Osteoblast (primary cell): ENCODE measurements at places on chromosomes 12 and 14.

DNA sequence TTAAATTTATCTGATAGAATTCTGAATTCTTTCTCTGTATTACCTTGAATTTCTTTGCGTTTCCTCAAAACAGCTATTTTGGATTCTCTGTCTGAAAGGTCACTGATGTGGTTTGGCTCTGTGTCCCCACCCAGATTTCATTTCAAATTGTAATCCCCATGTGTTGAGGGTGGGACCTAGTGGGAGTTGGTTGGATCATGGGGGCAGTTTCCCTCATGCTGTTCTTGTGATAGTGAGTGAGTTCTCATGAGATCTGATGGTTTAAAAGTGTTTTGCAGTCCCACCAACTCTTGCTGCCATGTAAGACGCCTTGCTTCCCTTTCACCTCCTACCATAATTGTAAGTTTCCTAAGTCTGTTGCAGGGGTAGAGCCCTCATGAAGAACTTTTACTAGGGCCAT, 34.1 kb upstream of the OR6J1 start:
- DNase-seq: no peak

GRCh38 chr14:91879196-91879595, 11.9 kb upstream of the TC2N start:
- DNase-seq: no peak

GRCh38 chr12:122995503-122996187, 15.2 kb downstream of the ARL6IP4 start:
- peak; percentile 73 for DNase-seq

GRCh38 chr12:54579696-54580333, 8.6 kb downstream of the PPP1R1A start:
- DNase-seq: peak; percentile 96

GRCh38 chr14:105858676-105859025, 332.3 kb downstream of the TMEM121 start:
- no peak for DNase-seq

DNA sequence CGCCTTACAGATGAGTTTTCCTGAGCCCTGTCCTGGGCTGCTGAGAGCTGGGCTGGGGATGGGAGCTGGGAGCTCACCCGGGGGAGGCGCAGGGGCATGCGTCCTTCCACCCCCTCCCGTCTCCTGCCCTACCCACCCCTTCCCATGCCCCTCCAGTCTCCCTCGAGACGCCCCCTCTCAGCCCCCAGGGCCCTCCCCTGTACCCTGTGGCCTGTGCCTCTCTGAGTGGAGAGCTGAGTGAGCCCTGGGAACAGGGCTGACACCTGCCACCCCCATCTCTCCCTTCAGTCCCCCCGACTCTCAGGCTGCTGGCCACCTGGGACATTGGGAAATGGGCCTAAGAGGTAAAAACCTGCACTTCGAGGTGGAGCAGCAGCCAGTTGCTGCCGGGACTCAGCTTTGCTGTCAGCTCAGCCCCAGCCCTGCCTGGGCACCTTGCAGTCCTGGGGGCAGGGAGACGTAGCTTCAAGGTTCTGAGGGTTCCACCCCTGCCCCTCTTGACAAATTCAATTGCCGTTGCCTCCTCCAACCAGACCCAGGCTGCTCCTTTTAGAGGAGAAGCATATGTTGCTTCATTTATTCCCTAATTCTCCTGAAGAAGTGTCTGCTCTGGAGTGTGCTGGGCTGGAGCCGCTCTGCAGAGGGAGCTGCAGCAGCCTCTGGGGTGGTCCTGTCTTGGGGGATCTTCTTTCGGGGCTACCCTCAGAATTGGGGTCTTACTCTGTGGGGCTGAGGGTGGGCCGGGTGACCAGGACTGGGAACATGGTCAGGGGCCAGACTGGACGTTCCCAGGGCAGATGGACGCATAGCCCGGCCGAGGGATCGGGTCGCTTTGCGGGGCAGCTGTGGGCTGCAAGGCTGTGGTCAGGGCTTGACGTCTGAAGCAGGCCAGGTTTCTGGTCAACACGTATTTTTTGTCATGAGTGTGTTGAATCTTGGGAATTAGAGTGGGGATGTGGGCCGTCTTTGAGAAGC, 141.4 kb downstream of the ADGRD1 start:
- peak; percentile 60 for DNase-seq

DNA sequence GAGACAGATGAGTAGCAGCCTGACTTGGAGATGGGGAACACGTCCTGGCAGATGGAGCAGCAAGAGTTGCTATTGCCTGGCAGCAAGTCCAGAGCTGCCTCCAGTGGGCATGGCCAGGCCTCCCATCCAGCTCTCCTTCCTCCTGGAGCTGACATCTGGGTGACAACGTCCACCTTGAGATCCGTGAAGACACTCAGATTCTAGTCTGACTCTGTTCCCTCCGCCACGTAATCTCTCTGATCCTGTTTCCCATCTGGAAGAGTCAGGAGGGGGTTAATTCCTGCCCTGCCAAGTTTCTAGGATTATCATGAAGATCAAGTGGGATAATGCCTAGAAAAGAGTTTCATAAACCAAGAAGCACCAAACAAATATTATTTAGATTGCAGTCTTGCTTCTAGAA, 65.3 kb upstream of the FAM181A start:
- DNase-seq: no peak

GRCh38 chr14:39090548-39091111, 12.4 kb downstream of the SEC23A start:
- no peak for DNase-seq

- no peak for DNase-seq
These were observed 89.3 kb downstream of the GARIN6 start for GRCh38 chr12:99736760-99737269.

DNA sequence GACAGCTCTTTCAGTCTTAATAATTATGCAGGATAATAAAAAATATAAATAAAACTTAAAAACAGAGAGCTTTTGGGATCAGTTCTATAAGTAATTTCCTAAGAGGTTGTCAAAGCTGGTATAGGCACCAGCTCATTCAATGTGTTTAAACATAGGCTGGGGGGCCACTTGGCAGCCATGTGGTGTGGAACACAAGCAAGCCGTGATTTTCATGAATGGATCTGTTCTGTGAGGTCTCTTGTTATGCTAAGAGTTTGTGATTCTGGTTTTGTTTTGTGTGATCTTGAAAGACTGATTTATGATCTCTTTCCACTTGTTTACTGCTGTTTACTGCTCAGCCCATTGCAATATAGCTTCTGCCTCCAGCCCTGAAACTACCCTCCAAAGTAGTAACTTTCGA, 240.9 kb downstream of the FBXL14 start:
- DNase-seq: no peak

DNA sequence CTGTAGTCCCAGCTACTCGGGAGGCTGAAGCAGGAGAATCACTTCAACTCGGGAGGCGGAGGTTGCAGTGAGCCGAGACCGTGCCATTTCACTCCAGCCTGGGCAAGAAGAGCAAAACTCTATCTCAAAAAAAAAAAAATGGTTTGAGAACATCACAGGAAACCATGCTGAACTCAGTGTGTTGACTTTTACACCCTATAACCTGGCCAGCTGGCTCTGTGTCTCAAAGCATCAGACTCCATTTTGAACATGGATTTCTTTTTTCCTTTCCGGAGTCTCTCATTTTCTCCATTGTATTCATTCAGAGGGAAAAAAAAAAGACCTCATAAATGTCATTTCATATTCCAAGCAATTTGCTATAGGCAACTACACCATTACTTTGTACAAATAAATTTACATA, 63.2 kb upstream of the FOXN3 start:
- DNase-seq: no peak

GRCh38 chr12:64735442-64735841, 23.8 kb downstream of the GNS start:
- DNase-seq: no peak

GRCh38 chr12:17028348-17028747, 422.4 kb upstream of the LMO3 start:
- DNase-seq: no peak

- DNase-seq: no peak
These were observed 4.6 kb downstream of the OVCH1 start for GRCh38 chr12:29492891-29493290.

DNA sequence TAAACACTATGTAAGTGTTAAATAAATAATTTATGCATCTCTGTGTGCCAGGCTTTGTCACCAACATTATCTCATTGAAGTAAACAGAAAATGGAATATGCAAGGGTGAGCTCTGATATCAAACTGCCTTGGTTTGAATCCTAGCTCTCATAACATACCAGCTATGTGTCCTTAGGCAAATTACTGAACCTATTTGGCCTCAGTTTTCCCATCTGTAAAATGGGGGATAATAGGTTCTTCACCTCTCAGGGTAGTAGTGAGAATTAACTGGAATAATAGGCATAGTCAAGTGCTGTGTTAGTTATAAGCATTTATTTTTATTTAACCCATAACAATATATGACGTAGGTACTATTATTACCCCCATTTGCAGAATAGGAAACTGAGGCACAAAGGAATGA, 190.8 kb upstream of the SRRM4 start:
- no peak for DNase-seq

GRCh38 chr12:80241576-80242273, 142.4 kb downstream of the OTOGL start:
- DNase-seq: peak; percentile 53

GRCh38 chr14:33767586-33768457, 183.1 kb downstream of the EGLN3 start:
- no peak for DNase-seq

- DNase-seq: no peak
These were observed 275.7 kb downstream of the DAD1 start for GRCh38 chr14:22313172-22313801.

DNA sequence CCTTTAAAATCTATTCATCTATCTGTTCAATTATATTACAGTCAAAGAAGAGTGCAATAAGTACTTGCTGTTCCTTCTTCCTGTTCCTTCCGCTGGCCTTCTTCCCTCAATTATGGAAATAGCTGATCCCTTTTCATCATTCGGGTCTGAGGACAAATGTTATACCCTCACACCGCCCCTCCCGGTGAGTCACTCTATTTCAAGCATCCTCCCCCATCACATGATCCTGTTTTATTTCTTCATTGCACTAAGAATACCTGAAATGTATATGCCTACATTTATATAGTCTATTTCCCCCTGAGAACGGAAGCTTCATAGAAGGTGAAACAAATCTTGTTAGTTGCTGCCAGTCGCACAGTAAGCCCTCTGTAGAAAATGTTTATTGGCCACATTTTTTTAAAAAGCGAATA, 2.5 kb downstream of the SLC38A1 start:
- peak; percentile 6 for DNase-seq

GRCh38 chr12:116727261-116727660, 10.6 kb downstream of the SPRING1 start:
- no peak for DNase-seq

DNA sequence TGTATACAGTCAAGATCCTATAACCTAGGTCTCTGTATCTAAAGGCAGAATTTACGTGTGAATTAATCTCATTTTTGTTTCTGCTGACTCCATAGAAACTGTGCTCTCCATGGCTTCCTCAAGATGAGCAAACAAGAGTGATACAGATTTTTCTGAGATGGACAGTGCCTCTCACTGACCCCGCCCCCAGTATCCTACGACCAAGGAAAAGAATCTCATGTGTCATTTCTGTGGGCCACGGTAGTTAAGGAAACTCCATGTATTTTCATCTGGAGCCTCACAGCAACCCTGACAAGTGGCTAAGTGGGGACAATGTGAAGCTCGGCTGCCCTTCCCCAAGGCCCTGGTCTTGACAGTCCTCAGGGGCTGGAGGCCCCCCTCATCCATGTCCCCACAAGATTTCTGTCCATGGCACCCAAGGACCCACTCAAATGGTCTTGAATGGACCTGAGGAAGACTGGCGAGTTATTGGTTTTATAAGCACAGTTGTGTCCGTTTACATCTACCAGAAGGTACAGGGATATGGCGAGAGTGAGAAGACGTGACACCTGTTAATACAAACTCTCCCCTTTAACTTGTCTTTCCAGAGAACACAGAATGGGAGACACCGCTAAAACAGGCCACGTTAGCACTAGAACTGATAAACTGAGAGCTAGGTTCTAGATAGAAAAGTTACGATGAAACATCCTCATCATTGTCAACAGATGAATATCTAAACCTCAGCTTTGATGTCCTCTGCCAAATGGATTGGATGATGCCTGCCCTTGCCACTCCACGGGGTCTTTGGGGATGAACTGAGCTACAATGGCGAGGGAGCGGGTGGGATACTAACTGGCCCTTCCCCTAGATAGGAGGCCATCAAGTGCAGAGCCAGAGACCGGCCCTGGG, 108.4 kb upstream of the EGLN3 start:
- DNase-seq: peak; percentile 49

- no peak for DNase-seq
These were observed 114.6 kb downstream of the CHST11 start for GRCh38 chr12:104571328-104571727.

DNA sequence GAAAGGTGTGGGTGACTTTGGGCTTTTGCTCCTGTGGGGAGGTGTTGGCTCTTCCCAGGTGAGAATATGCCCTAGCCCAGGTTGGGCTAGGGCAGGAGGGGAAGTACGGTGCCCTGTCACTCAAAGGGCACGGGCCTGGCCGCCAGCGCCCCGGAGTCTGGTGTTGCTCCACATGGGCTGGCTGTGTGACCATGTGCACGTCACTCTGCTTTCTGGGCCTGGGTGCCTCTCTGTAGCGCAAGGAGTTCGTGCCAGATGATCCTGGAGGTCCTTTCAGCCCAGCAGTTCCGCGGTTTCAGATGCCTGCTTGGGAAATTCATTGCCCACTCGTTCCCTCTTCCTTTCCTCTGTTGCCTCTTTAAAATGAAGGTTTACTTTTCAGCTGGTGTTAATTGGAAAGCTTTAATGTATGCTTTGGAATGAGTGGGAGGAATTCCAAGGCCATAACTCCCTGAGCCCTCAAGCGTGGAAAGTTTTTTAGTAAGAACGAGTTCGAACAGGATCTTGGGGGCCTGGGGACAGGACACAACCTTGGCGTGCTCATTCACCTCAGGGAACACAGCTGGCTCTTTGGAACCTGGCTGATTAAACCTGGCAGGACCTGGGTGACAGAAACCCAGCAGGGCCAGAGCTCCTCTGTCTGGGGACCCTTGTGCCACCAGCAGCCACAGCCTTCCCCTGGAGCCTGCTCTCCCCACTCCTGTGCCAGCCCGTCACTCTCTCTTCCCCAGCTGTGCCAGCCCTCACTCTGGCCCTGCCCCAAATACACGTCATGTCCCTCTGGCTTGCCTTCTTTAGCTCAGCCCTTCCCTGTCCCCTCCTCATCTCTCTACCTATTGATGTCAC, 42.8 kb downstream of the TSPAN9 start:
- peak; percentile 80 for DNase-seq

GRCh38 chr14:71754422-71755095, 177.7 kb upstream of the RGS6 start:
- no peak for DNase-seq

DNA sequence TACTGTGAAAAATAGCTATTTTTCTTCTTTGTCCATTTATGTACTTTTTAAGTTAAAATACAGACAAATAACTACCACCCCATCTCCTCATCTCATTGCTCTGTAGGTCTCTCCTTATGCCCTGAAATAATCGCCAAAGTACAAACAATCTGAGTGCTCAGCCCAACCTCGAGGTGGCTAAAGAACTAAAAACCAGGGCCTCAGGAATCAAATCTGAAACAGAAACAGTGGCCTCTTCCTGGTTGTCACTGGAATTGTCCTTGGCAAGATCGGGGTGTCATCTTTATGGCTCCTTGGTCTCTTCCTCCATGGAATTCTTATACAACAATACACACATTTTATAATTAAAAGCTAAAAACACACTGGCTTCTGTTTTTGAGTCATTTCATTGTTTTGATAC, 182.4 kb downstream of the ASCL1 start:
- no peak for DNase-seq

- peak; percentile 86 for DNase-seq
These were observed 7.8 kb upstream of the SERPINA9 start for GRCh38 chr14:94483729-94484275.
